ENCODE measurements at places on chromosomes 2 and 18. TPM values are rescaled to one million over a fixed set of nuclear protein-coding genes. Genes with fewer than 3 reads are reported as not detected.

The GALNT13 gene
- 0.78 TPM for total RNA-seq

The GPAT2 gene
- 4.9 TPM for total RNA-seq

The FARSB gene
- total RNA-seq, result 19.8 TPM

The AP1S3 gene
- total RNA-seq, result 5.5 TPM

The LAMA3 gene
- total RNA-seq, result 18.1 TPM

The LRATD1 gene
- total RNA-seq, result 0.64 TPM
